ENCODE measurements at places on chromosomes 7 and 10. TPM values are rescaled to one million over a fixed set of nuclear protein-coding genes. Genes with fewer than 3 reads are reported as not detected.

The PPP1R17 gene
- not detected for total RNA-seq

GRCh38 chr10:79066411-79067240, 2.1 kb upstream of the ZMIZ1 start:
- peak overlapping the region; percentile 70 for H3K4me3 ChIP-seq
- peaks cover 50% of the 10 kb centered on the region for H3K36me3 ChIP-seq
- peak overlapping the region; percentile 46 for H3K27ac ChIP-seq
- H3K4me1 ChIP-seq, result peaks cover 9% of the 10 kb centered on the region
- peak; percentile 63 for DNase-seq
- H3K27me3 ChIP-seq, result peaks cover 3% of the 10 kb centered on the region

GRCh38 chr10:13698217-13698616, 111.5 kb downstream of the PRPF18 start:
- no peak overlapping the region for H3K27ac ChIP-seq
- no peak overlapping the region for H3K4me3 ChIP-seq
- no peak for DNase-seq
- no peaks in the 10 kb centered on the region for H3K27me3 ChIP-seq
- no peaks in the 10 kb centered on the region for H3K4me1 ChIP-seq
- peaks cover 5% of the 10 kb centered on the region for H3K36me3 ChIP-seq

DNA sequence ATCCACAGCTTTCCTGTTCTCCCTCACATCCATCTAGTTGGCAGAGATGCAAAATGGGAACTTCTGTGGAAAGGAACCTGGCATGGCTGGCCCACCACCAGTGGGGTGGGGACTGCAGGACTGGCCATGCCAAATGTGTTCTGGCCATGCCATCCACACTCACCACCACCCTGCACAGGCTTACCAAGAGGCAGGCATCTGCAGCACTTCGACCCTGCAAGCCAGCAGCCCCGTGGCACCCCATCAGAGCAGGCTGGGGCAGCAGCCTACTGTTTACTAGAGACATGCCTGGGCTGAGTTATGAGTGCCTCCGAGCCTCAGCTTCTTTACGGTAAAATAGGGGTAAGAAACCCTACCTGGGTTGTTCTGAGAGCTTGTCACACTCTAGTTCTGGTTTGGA, 313.1 kb downstream of the PLXNA4 start:
- H3K4me3 ChIP-seq, result no peak overlapping the region
- peaks cover 94% of the 10 kb centered on the region for H3K27me3 ChIP-seq
- H3K36me3 ChIP-seq, result no peaks in the 10 kb centered on the region
- H3K27ac ChIP-seq, result no peak overlapping the region
- no peaks in the 10 kb centered on the region for H3K4me1 ChIP-seq

The OR2A42 gene
- total RNA-seq, result not detected

- no peak overlapping the region for H3K27ac ChIP-seq
- no peaks in the 10 kb centered on the region for H3K36me3 ChIP-seq
- no peak overlapping the region for H3K4me3 ChIP-seq
- H3K27me3 ChIP-seq, result no peaks in the 10 kb centered on the region
- peaks cover 19% of the 10 kb centered on the region for H3K4me1 ChIP-seq
Observed at GRCh38 chr10:84335516-84335915, 7.1 kb downstream of the CCSER2 start.

The ATG9B gene
- total RNA-seq, result 7.9 TPM

- DNase-seq, result no peak
- peaks cover 9% of the 10 kb centered on the region for H3K4me1 ChIP-seq
- no peak overlapping the region for H3K27ac ChIP-seq
- H3K27me3 ChIP-seq, result no peaks in the 10 kb centered on the region
Observed at GRCh38 chr10:70367195-70367796, 15.1 kb downstream of the LRRC20 start.

The WASL gene
- 37.5 TPM for total RNA-seq

DNA sequence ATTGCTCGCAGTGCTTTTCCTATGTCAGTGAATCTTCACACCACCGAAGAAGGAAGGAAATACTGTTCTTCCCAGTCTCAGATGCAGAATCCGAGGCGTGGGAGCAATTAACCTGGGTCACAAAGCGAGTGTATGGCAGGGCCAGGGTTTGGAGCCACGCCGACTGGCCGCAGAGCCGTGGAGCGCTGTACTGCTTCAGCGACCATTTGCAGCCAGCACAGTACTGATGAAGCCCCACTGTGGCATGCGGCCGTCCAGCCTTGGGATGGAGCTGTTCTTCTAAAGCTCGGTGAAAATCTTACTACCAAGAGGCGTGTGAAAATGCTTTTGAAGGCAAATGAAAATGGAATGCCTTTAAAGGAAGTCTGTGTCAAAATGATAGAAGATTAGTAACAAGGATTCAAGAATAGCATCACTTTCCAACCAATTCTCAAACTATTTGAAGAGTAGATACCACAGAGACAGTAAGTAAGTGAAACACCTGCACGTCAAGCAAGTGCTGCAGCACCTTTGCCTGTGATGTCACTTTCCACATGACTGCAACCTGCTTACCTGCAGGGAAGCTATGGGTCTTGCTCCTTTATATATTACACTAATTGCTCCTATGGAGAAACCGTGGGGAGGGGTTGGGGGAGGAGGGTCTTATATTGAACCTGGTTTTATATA, 4.9 kb downstream of the PPP2R2D start:
- peaks cover 18% of the 10 kb centered on the region for H3K36me3 ChIP-seq
- H3K4me1 ChIP-seq, result peaks cover 30% of the 10 kb centered on the region
- no peak overlapping the region for H3K27ac ChIP-seq
- H3K4me3 ChIP-seq, result no peak overlapping the region
- DNase-seq, result no peak

DNA sequence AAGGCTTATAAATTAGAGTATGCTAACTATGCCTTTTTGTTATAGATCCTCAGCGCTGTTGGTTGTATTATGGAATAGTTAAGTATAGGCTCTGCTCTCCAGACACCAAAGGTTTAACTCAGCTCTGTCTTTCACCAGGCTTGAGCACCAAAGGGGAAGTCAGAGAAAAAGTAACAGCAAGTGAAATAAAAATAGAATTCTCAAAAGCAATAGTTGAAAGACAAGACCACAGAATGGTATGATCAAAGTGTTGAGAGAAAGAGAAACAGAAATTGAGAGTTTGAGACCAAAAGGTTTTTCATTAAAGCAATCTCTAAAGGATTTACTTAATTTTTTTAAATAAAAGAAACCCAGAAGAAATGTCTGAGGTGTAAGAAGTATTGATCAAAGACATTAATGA, 529.8 kb upstream of the C7orf33 start:
- no peaks in the 10 kb centered on the region for H3K27me3 ChIP-seq
- no peak for DNase-seq
- no peaks in the 10 kb centered on the region for H3K36me3 ChIP-seq
- no peak overlapping the region for H3K27ac ChIP-seq
- H3K4me1 ChIP-seq, result no peaks in the 10 kb centered on the region
- H3K4me3 ChIP-seq, result no peak overlapping the region

The NUP42 gene
- 62.8 TPM for total RNA-seq

DNA sequence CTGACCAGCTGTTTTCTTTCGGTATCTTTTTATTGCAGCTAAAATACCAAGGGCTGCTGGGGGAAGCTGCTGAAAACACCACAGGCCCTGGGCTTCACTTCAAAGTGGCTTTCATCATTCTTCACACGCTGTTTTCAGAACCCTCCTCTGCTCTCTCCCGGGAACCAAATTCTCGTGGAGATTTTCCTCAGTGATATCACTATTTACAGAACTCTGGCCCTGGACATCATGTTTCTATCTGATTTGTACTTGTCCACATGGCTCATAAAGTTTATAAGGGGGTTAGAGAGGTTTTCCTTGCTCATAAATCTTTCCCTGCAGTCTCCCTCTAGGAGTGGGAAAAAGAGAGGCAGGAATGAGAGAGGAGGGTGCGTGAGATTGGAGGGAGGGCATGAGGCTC, 177.4 kb upstream of the NPVF start:
- no peak for DNase-seq
- H3K4me3 ChIP-seq, result no peak overlapping the region
- H3K36me3 ChIP-seq, result no peaks in the 10 kb centered on the region
- no peak overlapping the region for H3K27ac ChIP-seq
- H3K27me3 ChIP-seq, result peaks cover 99% of the 10 kb centered on the region

- no peak overlapping the region for H3K27ac ChIP-seq
- no peaks in the 10 kb centered on the region for H3K4me1 ChIP-seq
- no peak overlapping the region for H3K4me3 ChIP-seq
- peaks cover 22% of the 10 kb centered on the region for H3K27me3 ChIP-seq
Observed at GRCh38 chr7:148397985-148398384, 192.6 kb upstream of the C7orf33 start.

The TMEM236 gene
- total RNA-seq, result 0.51 TPM

GRCh38 chr10:21976739-21977138, 26.8 kb downstream of the DNAJC1 start:
- DNase-seq, result no peak
- no peaks in the 10 kb centered on the region for H3K36me3 ChIP-seq
- H3K4me3 ChIP-seq, result no peak overlapping the region
- no peaks in the 10 kb centered on the region for H3K4me1 ChIP-seq
- H3K27ac ChIP-seq, result no peak overlapping the region

The CCNY gene
- 60.6 TPM for total RNA-seq

GRCh38 chr7:15430911-15431310, 130.9 kb downstream of the AGMO start:
- H3K4me3 ChIP-seq, result no peak overlapping the region
- H3K27me3 ChIP-seq, result no peaks in the 10 kb centered on the region
- H3K27ac ChIP-seq, result no peak overlapping the region
- H3K4me1 ChIP-seq, result no peaks in the 10 kb centered on the region

DNA sequence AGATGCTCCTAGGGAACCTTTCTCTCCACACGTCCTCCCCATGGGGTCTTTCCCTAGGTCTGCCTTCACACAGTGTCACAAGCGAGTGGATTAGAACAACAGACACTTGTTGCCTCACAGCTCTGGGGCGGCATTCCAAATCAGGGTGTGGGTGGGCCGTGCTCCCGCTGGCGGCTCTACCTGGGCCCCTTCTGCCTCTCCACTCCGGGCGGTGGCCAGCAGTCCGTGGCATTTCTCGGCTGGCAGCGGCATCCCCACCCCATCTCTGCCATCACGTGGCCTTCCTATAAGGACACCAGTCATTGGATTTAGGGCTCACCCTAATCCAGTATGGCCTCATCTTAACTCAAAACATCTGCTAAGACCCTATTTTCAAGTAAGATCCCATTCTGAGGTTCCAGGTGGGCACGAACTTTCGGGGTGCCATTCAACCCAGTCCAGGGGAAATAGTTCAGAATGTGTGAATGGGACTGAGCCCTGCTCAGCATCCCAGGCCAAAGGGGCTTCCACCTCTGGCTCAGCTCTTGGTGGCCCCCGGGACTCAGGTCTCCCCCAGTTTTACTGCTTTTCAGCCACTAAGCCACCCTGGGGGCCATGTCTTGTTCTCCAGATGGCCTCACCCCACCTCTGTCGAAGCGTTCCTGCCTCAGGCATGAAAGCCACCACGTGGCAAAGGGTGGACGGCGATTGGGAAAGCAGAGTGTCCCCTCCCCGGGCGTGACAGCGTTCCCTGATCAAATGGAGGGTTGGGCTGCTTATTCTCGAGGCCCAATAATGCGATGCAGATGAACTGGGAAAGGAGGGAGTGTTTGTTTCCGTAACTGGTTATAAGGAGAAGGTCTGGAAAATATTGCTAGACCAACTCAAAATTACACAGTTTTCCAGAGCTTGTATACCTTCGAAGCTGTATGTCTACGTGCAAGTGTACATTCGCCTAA, 350.0 kb downstream of the GLRX3 start:
- H3K4me3 ChIP-seq, result no peak overlapping the region
- H3K27ac ChIP-seq, result no peak overlapping the region
- H3K36me3 ChIP-seq, result no peaks in the 10 kb centered on the region

- H3K4me3 ChIP-seq, result no peak overlapping the region
- no peaks in the 10 kb centered on the region for H3K36me3 ChIP-seq
- H3K27me3 ChIP-seq, result peaks cover 18% of the 10 kb centered on the region
- no peaks in the 10 kb centered on the region for H3K4me1 ChIP-seq
- H3K27ac ChIP-seq, result no peak overlapping the region
- no peak for DNase-seq
Observed at GRCh38 chr10:79360499-79361342, 13.5 kb downstream of the PPIF start.

The HUS1 gene
- total RNA-seq, result 51.3 TPM

DNA sequence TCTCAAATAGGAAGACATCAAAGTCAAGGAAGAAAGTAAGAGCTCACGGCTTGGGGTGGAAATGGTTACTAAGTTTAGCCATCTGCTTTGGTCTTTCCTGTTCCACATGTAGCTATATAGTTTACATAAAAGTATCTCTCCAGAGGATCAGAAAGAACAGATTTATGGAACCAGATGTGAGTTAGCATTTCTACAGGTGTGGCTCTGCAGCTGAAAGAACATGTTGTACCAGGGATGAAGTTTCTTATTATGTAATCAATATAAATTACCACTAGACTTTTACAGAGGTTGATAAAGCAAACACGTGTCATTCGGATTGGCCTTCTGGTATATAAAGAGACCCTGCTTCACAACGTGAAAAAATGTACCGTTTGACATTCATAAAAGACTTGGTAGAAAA, 19.9 kb downstream of the CALD1 start:
- no peaks in the 10 kb centered on the region for H3K27me3 ChIP-seq
- H3K36me3 ChIP-seq, result no peaks in the 10 kb centered on the region
- H3K4me1 ChIP-seq, result no peaks in the 10 kb centered on the region
- no peak overlapping the region for H3K4me3 ChIP-seq
- H3K27ac ChIP-seq, result no peak overlapping the region
- DNase-seq, result no peak

GRCh38 chr10:104291439-104291951, 22.5 kb downstream of the GSTO2 start:
- H3K4me3 ChIP-seq, result no peak overlapping the region
- peaks cover 6% of the 10 kb centered on the region for H3K36me3 ChIP-seq
- H3K27me3 ChIP-seq, result no peaks in the 10 kb centered on the region
- DNase-seq, result peak; percentile 83
- H3K27ac ChIP-seq, result peak overlapping the region; percentile 70
- H3K4me1 ChIP-seq, result no peaks in the 10 kb centered on the region

- DNase-seq, result no peak
- H3K4me1 ChIP-seq, result no peaks in the 10 kb centered on the region
Observed at GRCh38 chr7:30091491-30091912, 43.3 kb upstream of the MTURN start.

- H3K27me3 ChIP-seq, result no peaks in the 10 kb centered on the region
- peaks cover 10% of the 10 kb centered on the region for H3K36me3 ChIP-seq
- no peak overlapping the region for H3K4me3 ChIP-seq
- DNase-seq, result no peak
Observed at GRCh38 chr7:124460056-124460450, 305.5 kb downstream of the GPR37 start.

- no peak overlapping the region for H3K27ac ChIP-seq
- peaks cover 28% of the 10 kb centered on the region for H3K27me3 ChIP-seq
- no peak overlapping the region for H3K4me3 ChIP-seq
Observed at GRCh38 chr7:98733036-98733435, 116.0 kb downstream of the NPTX2 start.

DNA sequence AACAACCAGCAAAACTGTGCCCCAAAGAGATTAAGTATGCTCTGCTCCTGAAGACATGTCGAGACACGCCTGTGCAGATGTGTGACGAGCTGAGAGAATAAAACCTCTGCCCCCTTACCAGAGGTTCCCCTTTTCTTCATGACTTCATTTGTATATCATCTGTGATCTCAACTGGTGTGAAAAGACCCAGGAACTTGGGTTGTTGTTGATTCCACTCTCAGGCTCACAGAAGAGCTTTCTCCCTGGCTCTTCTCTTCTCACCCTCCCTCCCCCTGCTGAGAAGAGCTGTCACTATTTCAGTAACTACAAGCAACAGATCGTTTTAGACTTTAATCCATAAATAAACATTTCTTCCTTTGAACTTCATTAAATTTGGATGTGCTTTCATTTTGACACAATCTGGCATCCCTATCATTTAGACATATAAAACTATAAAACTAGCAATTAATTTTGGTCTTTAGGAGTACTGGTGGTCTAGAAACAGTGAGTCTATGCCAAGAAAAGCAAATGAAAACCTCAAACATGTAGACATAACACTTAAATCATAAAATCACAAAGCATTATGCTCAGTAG, 179.3 kb upstream of the FZD8 start:
- H3K27ac ChIP-seq, result no peak overlapping the region
- no peaks in the 10 kb centered on the region for H3K36me3 ChIP-seq

All from Calu3 (cell line).